NCI-H1694 (cell line): ENCODE measurements at places on chromosomes 11 and 22.

DNA sequence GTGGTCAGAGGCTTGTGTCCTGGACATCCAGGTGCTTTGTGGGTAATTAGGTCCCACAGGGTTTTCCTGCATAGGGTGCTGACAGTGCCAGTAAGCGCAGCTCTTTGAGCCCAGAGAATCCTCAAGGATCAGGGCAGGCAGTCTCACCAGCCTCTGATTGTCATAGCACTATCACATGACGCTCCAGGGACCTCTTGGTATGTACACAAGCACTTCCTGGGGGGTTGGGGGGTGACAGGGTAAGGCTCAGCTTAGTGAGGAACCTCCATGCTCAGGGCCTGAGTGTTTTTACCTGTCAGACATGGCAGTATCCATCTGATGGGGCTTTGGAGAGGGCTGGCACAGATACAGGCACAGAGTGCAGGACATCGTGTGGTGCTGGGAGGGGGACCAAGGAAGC, 27.9 kb upstream of the SUSD2 start:
- DNase-seq = no peak

DNA sequence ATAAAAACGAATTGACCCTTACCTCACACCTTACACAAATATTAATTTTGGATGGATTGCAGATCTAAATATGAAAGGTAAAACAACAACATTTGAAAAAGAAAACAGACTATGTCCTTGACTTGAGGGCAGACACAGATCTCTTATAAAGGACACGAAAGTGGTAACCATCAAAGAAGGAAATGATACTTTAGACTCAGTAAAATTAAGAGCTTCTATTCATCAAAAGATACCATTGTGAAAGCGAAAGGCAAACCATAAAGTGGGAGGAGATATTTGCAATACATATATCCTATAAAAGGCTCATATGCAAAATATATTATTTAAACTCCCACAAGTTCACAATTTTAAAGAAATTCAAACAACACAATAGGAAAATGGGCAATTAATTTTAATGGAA, 5.0 kb downstream of the HEPACAM start:
- DNase-seq = no peak

GRCh38 chr11:77381729-77382665, 80.5 kb upstream of the GDPD4 start:
- DNase-seq = no peak

DNA sequence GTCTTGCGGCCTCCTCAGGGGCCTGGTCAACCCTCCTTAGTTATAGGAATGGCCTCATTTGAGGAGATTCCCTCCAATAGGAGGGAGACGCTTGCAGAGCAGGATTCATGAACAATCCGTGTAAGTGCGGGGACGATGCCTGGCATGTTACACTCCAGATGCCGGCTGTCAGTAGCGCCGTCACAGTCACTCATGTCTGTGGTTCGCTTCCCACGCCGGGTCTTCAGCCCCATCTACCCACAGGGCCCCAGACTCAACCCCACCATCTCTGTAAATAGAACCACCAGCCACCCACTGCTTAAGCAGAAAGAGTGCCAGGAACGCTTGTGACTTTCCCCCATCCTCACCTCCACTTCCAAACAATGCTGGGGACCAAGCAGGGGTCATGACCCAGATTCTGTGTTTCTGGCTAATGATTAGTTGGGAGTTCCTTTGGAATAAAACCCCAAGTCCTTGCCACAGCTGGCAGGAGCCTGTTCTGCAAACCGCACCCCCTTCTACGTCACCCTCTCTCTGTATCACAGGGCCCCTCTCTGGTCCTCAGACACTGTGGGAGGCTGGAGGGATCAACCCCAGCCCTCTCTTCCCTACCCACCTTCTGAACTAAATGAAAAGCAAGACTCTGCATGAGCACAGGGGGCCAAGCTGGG, 38.8 kb upstream of the TOLLIP start:
- DNase-seq = no peak

DNA sequence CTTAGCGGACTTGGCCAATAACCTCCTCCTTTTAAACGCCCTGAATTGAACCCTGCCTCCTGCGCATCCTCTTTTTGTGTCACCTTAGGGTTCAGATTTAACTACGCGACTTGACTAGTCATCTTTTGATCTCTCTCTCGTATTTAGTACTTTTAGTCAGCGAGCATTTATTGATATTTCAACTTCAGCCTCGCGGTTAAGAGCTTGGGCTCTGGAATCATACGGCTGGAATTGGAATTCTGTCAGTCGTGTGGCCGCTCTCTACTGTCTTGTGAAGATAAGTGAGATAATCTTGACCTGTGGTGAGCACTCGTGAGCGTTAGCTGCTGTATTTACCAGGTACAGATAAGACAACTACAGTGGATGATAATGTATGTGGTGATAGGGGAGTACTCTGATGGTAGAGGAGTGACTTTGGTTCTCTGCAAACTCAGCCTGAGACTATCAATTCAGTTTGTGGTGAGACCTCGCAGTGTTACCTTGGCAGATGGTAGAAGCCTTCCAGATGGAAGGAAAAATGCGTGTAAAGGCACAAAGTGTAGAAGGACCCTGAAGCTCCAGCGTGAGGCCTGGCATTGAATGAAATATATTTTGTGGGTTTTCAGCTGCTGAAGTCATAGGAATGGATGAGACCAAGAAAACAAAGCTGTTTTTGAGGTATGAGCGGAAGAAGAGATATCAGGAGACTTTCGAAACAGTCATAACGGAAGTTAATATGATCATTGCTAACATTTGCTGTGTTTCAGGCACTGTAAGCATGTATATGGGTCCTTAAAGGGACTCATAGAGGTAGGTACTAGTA, 682 bp downstream of the ATM start:
- DNase-seq = no peak

DNA sequence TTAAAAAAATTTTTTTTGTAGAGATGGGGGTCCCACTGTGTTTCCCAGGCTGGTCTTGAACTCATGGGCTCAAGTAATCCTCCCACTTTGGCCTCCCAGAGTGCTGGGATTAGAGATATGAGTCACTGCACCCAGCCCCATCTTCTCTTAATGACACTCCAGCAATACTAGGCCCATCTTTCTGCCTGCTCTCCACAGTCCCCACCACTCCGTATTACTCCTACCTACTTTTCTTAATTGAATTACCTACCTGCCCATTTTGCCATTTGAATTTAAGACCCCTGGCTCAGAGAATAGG, 2.0 kb upstream of the STIM1 start:
- DNase-seq = no peak

DNA sequence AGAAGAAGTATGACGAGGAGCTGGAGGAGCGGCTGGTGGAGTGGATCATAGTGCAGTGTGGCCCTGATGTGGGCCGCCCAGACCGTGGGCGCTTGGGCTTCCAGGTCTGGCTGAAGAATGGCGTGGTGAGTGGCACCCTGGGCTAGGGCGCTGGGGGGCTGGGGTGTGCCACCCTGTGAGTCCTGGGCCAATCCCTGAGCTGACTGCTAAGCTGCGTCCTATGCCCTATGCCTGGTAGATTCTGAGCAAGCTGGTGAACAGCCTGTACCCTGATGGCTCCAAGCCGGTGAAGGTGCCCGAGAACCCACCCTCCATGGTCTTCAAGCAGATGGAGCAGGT, 3.9 kb downstream of the TAGLN start:
- DNase-seq = no peak

- DNase-seq = no peak
These were observed 428.5 kb downstream of the TMEM135 start for GRCh38 chr11:87466223-87466622.
